ENCODE measurements at places on chromosomes 4 and X. TPM values are rescaled to one million over a fixed set of nuclear protein-coding genes. Genes with fewer than 3 reads are reported as not detected.

GRCh38 chr4:29326816-29327215, 1393.4 kb upstream of the PCDH7 start:
- no peaks in the 10 kb centered on the region for H3K27me3 ChIP-seq
- H3K4me3 ChIP-seq: no peak overlapping the region
- H3K36me3 ChIP-seq: no peaks in the 10 kb centered on the region

GRCh38 chr4:139243448-139244365, 36.3 kb downstream of the MGARP start:
- no peaks in the 10 kb centered on the region for H3K4me1 ChIP-seq
- no peak for DNase-seq
- no peak overlapping the region for H3K4me3 ChIP-seq
- H3K27ac ChIP-seq: no peak overlapping the region
- H3K36me3 ChIP-seq: no peaks in the 10 kb centered on the region

Gene DUSP9
- not detected for total RNA-seq

- H3K27me3 ChIP-seq: no peaks in the 10 kb centered on the region
- no peaks in the 10 kb centered on the region for H3K36me3 ChIP-seq
These were observed 45.4 kb downstream of the TIGD4 start for GRCh38 chr4:152734015-152734698.

- H3K36me3 ChIP-seq: no peaks in the 10 kb centered on the region
- H3K4me1 ChIP-seq: no peaks in the 10 kb centered on the region
- H3K4me3 ChIP-seq: no peak overlapping the region
- no peaks in the 10 kb centered on the region for H3K27me3 ChIP-seq
These were observed 41.9 kb downstream of the HELQ start for GRCh38 chr4:83413676-83414075.

DNA sequence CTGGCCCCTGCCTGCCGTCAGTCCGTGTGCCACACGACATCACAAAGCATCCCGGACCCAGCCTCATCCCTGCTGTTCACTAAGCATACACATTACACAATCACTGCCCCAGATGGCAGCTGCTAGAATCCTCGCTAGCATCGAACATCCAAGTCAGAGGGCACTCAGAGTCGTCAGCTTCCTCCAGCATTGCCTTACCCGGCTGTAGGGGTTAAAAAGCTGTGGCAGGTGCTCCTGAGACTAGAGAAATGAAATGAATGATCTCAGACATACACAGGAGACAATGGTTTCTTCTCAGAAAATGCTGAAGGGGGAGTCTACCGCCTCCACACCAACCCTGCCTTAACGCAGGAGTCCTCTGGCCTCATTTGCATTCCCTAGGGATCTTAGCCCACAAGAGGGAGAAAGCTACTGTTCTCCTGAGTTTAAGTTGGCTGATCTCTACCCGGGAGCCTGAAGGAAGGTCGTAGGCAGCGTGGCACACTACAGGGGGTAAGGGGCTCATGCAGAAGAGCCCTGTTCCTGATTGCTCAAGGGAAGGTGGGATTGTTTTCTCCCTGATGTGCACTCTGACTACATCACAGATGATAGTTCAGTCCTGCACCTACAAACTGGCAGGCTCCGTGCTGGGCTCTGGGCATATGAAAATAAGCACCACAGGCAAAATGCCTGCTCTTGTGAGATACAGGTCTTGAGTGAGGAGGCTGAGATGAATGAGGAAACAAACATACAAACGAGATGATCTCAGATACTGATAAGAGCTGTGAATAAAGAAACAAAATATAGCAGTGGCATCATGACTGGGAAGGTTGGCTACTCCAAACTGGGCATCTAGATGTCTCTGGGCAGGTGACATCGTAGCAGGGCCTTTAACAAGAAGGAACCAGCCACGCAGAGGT, 2.6 kb upstream of the KIAA0232 start:
- no peak overlapping the region for H3K4me3 ChIP-seq
- peaks cover 27% of the 10 kb centered on the region for H3K4me1 ChIP-seq
- no peak overlapping the region for H3K27ac ChIP-seq

Gene SPANXA2
- not detected for total RNA-seq

- DNase-seq: no peak
- H3K4me3 ChIP-seq: no peak overlapping the region
- no peaks in the 10 kb centered on the region for H3K36me3 ChIP-seq
- no peak overlapping the region for H3K27ac ChIP-seq
- H3K4me1 ChIP-seq: no peaks in the 10 kb centered on the region
These were observed 144.6 kb downstream of the SOX3 start for GRCh38 chrX:140360284-140360683.

Gene ARHGAP36
- not detected for total RNA-seq

GRCh38 chrX:149711545-149712236, at the start of gene MAGEA11:
Gene MAGEA11, plus strand, starts transcription at chrX:149712060. Its CDS starts 1,100 bp downstream, at chrX:149713160.
- peaks cover 19% of the 10 kb centered on the region for H3K4me1 ChIP-seq
- H3K4me3 ChIP-seq: no peak within 1 kb of the TSS
- H3K27me3 ChIP-seq: no peaks in the 10 kb centered on the region
- H3K27ac ChIP-seq: no peak within 1 kb of the TSS
- H3K36me3 ChIP-seq: no peaks in the 10 kb centered on the region
